ENCODE measurements at places on chromosomes 7 and 10. TPM values are rescaled to one million over a fixed set of nuclear protein-coding genes. Genes with fewer than 3 reads are reported as not detected.

CALCR gene
- polyA plus RNA-seq, result 0.08 TPM

HYAL4 gene
- not detected for polyA plus RNA-seq

TRIL gene
- polyA plus RNA-seq, result 53.3 TPM

AGR2 gene
- 88.3 TPM for polyA plus RNA-seq

NYAP1 gene
- 1.6 TPM for polyA plus RNA-seq

DNA sequence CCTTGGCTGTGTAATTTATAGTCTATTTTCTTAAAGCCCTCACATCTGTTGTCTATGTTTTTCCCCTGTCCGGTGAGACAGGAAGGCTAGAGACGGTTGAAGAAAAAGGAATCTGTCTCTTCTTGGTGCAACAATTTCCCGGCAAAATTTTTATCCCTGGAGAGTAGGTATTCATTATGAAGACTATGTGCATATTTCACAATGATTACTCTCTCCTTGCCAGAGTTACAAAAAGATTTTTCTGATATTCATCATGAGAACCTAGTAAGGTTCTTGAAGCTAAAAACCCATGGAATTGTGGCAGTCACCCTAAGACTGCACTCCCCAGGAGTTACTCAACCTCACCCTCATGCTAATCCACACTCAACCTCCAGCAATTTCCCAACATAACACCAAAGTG lies 55.0 kb upstream of the GHITM start:
- DNase-seq, result no peak

DNA sequence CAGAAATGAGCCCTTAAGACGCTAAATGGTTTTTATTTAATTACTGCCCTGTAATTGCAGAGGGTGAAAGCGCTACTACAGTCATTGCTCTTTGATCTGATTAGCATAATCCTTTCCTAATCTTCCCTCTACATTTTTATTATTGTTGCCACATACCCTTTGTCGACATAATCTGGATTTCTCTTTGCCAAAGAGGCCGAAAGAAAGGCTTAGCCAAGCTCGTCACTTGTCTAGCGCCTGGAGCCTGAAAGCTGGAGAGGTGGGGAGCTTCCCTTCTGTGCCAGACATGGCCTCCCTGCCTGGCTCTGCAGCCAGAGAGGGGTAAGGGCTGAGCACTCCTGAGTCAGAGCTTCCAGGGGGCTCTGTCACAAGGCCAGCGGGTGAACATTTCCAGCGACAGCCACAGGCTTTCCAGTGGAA lies 145.9 kb downstream of the PRKAG2 start:
- DNase-seq, result no peak

DNA sequence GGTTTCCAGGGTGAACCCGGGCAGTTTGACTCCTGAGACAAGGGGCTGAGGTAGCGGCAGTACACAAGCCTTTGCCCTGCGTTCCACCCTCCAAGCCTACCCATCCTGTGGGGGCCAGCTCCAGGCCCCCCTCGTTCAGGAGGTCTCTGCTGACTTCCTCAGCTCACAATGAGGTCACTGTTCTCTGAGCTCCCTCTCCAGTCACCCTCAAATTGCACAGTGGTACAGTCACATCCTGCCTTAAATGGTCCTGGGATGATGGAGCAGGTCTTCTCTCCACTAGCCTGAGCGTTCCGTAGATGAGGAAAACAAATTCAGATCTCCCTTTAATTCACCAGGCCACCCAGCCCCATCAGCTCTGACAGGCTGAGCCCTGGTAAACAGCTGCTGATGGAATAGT lies 90.2 kb downstream of the SH3PXD2A start:
- no peak for DNase-seq

- no peak for DNase-seq
Observed at GRCh38 chr7:112512451-112513210, 31.8 kb downstream of the LSMEM1 start.

DNA sequence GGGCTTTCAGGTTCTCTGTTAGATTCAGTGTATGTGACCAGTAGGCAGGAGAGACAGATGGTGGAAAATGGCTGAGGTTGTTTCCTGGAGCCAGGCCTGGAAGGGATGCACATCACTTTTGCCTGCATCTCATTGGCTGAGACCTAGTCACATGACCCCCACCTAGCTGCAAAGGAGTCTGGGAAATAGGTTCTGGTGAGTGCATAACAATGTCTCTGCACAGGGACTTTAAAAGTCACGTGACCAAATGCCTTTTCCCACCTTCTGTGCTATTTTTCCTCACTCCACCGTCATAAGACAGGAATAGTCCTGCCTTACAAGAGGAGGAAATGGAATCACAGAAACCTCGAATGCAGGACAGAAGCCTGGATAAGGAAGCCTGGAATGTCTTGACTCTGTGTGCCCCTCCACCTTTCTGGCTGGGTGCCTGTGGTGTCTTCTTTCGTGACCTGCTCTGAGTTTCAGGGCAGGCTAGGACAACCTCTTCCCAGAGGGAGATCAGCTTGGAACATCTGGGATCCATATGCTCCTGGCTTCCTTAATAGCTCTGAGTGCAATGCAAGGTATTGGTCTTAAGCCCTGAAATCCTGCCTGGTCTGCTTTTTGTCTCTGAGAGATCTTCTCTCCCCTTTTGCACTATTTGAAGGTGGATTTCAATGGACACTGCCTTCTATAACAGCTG lies 139.9 kb upstream of the ZNF438 start:
- no peak for DNase-seq

- no peak for DNase-seq
Observed at GRCh38 chr10:44237364-44238049, 147.4 kb downstream of the CXCL12 start.

- no peak for DNase-seq
Observed at GRCh38 chr10:132813560-132814468, 27.9 kb upstream of the NKX6-2 start.

GRCh38 chr10:97913614-97914013 lies 64.0 kb downstream of the GOLGA7B start:
- no peak for DNase-seq

DNA sequence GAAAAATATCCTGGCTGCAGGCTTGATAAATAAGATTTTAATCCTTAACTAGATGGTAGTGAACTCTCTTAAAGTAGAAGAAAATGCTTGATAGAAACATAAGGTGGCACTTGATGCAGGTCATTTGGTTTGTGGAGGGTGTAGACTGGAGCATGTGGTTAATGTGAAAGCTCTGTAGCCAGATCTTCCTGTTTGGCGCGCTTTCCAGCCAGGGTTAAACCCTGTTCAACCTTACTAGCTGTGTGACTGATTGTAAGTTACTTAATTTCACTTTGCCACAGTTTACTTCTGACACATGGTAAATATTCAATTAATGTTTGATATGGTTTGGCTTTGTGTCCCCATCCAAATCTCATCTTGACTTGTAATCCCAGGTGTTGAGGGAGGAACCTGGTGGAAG lies 394.0 kb downstream of the REEP3 start:
- no peak for DNase-seq

- DNase-seq, result peak; percentile 63
Observed at GRCh38 chr7:68176974-68177373, 1180.3 kb downstream of the TYW1 start.

DNA sequence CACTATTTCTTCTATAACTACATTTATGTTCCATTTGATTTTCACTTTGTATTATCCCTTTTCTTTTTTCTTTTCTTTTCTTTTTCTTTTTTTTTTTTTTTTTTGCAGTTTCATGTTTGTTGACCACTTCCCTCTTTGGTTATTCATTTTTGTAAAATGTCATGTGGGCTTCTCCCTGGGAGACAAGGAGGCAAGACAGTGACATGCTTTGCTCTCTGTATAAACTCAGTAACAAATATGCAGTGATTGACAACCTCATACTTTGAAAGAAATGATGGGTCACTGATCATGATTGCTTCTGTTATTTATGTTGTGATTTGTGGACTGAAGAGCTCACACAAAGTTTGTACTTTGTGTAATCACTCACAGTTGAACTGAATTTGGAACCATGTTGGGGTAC lies 90.2 kb upstream of the ABI1 start:
- no peak for DNase-seq

DNA sequence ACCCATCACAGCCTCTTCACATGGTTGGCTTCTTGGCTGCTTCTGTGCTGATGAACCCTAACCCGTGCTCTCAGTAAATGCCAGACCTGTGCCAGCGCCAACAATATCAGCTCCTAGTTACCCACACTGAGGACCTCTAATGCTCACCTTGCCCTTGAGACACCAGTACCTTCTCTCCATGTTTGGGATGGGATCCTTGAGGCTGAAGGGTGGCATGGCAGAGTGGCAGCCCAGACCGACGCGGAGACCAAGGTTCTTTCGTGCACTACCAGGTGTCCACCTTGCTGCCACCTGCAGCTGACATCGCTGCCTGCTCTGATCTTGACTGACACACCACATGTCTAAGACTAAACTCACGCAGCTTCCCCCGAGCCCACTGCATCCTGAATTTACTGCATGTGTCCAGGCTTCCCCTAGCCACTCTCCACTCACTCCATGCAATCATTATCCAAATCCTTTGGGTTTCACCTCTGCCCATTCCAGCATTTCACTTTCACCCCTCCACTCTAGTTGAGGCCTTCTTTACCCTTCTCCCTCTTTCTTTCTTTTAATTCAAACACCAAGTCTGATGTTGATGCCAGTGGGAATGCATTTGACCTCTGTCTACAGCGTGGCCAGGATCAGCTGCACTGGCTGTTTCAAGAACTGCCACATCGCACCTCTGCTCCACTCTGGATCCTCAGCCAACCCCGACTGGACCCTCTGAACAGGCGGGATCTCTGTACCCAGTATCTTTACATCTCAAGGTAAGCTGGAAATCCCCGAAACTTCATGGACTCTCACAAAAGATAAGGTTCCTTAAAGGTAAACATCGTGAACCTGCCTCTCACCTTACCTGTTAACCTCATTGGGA lies 294.9 kb downstream of the GLRX3 start:
- DNase-seq, result no peak

DNA sequence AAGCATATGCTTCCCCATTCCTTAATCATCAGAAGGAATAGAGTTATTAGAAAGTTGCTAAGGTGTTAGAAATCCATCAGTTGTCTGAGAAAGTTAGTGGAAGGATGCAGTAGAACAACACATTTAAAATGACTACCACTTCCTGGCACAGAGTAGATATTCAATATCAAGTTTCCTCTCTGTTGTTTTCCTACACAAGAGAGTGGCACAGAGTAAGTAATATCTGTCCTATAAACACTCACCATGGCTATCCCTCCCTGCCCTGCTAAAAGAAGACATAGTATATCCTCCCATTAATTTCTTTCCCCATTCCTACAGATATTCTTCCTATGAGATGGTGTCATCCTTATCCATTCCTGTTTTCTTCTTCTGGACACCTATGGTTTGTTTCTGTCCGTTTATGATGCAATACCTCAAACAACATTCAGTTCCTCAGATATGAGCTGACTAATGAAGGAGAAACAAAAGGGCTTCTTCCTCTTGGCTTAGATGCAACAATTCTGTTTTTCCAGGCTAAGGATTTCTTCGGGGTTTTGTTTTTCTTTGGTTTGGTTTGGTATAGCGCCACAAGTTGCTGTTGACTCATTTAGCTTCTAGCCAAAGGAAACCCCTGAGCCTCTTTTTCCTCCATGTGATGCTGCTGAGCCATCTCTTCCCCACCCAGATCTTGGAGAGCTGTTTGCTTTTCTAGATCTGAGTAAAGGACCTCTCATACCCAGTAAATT lies 32.9 kb upstream of the BPGM start:
- DNase-seq, result no peak

DNA sequence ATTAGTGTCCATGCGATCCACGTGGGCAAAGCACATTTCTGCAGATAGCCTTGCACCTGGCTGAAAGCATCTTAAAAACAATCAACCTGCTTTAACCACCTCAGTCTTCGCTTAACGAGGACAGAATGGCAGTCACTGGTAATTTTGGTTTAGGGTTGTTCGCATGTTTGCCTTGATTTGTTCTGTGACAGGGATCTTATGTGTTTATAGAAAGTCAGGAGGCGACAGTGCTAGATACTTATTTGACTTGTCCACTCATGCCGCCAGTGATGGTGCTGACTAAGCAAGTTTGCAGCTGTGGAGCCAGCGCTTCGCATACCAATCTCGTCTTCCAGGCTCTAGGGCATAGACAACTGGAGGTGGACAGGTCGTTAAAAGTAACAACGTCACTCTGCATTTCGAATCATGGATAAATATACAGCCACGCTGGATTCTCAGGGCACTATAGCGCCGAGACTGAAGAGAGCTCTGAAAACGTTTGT lies 1.2 kb upstream of the TMEM243 start:
- peak; percentile 27 for DNase-seq

GRCh38 chr7:24921362-24921679 lies 58.7 kb downstream of the OSBPL3 start:
- no peak for DNase-seq

GRCh38 chr7:27605689-27606269 lies 56.9 kb downstream of the HIBADH start:
- no peak for DNase-seq

DNA sequence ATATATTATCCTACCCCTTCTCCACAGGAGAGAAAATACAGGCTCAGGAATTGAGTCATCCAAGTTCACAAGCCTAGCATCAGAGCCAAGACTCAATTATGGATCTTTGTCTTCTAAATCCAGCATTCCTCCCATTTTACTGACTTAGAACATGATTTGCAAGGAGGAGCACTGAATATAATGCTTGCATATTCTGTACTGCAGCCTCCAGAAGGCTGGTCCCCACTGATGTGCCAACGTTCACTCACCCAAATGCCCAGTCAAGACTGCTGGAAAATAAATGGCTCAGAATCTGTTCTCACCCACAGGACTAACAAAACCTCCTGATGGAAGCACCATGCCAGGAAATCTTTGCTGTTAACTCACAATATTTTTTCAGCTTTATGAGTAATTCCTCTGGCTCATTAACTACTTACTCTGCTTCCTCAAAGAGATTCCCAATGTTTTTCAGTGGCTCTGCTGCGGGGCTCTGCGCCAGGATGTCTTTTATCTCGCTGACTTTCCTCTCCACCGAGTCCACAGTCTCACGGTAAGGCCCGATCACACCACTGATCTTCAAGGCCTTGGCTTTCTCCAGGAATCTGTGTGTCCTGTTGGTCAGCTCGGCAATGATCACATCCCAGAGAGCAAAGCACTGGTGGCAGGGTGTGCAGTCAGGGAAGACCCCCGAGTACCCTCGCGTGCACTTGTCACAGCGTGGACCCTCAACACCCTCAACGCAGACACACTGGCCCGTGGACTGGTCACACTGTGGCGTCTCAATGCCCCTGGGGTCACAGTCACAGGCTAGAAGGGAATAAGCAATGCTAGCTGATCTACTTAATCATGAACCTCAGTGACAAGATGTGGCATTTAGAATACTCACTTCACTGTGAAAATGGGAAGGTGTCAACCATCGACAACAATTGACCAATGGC lies 48.8 kb downstream of the DLD start:
- DNase-seq, result no peak
